GM12878 (cell line): ENCODE measurements at places on chromosomes 2 and 18.

DNA sequence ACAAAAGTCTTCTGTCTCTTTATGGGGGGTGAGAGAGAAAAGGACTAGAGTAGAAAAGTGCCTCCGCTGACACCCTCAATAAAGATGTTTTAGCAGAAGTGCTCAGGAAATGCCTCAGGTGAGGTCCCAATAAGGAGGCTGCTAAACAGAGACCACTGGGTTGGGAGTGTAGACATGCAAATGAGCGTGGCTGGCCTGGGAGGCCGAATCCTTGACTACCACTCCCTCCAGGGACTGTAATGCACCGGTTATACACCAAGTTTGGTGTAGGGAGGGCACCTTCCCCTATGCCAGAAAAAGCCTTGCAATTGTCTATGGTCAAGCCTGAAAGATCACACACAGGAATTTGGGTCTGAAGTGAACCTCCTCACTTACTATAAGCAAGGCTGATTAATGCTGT, 1.8 kb downstream of the TMX3 start:
- H3K36me3 ChIP-seq = peaks cover 22% of the 10 kb centered on the region
- peak overlapping the region; percentile 41 for H3K4me3 ChIP-seq
- H3K4me1 ChIP-seq = peaks cover 5% of the 10 kb centered on the region; the same call in 1 of the 2 replicates

GRCh38 chr2:176398243-176399073, 129.2 kb downstream of the MTX2 start:
- no peaks in the 10 kb centered on the region for H3K27me3 ChIP-seq
- H3K4me1 ChIP-seq = no peaks in the 10 kb centered on the region
- no peak for DNase-seq
- H3K27ac ChIP-seq = no peak overlapping the region
- no peaks in the 10 kb centered on the region for H3K36me3 ChIP-seq

- H3K4me1 ChIP-seq = no peaks in the 10 kb centered on the region
- no peak for DNase-seq
- no peak overlapping the region for H3K27ac ChIP-seq
- H3K36me3 ChIP-seq = no peaks in the 10 kb centered on the region
- H3K4me3 ChIP-seq = no peak overlapping the region
- H3K27me3 ChIP-seq = no peaks in the 10 kb centered on the region
Measured at GRCh38 chr18:31454066-31454708, 6.6 kb downstream of the DSG3 start.

DNA sequence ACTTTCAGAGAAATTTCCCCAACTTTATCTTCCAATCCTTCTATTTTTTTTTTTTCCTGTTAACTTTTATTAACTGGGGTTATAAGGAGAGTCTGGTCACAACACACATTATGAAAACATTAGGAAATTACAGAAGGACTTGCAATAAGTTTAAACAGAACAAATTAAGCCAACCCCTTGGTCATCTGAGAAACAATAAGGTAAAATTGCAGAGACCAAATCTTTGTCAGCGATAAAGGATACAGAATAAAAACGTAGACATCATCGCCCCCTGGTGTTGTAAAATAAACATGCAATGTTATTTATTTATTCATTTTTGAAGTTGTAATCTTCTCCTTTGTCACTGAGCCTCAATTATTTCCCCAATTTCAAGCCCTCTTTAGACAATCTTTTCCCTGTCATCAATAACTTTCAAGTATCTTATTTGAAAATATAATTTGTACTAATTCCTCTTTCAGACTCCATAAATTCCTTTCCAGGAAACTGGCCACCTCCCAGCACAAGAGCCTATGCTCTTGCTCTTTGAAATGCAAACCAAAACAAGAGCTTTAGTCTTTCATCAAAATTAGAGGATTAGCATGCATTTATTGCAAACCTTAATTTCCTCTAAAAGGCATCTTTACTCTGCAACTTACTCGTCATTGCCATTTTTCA, 19.5 kb downstream of the G6PC2 start:
- DNase-seq = no peak
- no peaks in the 10 kb centered on the region for H3K27me3 ChIP-seq
- no peaks in the 10 kb centered on the region for H3K4me1 ChIP-seq
- no peak overlapping the region for H3K4me3 ChIP-seq

GRCh38 chr2:207459990-207460757, 69.6 kb upstream of the CREB1 start:
- no peaks in the 10 kb centered on the region for H3K36me3 ChIP-seq
- no peaks in the 10 kb centered on the region for H3K27me3 ChIP-seq
- peak overlapping the region; percentile 21; the same call in 1 of the 2 replicates for H3K4me3 ChIP-seq
- H3K27ac ChIP-seq = peak overlapping the region; percentile 15; the same call in 1 of the 2 replicates

- no peaks in the 10 kb centered on the region for H3K36me3 ChIP-seq
- no peaks in the 10 kb centered on the region for H3K4me1 ChIP-seq
- H3K4me3 ChIP-seq = no peak overlapping the region
- no peaks in the 10 kb centered on the region for H3K27me3 ChIP-seq
Measured at GRCh38 chr2:78999406-78999805, 26.1 kb upstream of the REG3G start.

DNA sequence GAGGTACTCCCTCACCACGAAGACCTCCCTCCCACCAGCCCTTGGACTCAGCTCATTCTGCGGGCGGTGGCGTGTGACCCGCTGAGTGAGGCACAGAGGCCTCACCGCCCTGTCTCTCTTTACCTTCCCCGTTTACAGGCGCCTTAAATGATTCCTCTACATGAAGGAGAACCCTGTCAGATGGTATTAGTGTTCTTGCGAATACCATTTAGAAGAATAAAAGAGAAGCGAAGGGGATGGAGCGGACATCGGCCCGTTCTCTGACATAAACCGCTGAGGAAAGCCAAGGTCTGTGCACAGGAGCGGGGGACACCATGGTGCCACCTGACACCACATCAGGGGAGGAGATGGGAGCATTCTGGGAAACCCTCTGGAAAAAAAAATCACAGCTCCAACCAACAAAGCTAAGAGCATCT, 179.8 kb downstream of the HDAC4 start:
- no peaks in the 10 kb centered on the region; the same call in 1 of the 2 replicates for H3K4me1 ChIP-seq
- H3K27ac ChIP-seq = no peak overlapping the region
- no peak overlapping the region for H3K4me3 ChIP-seq
- no peaks in the 10 kb centered on the region for H3K27me3 ChIP-seq
- H3K36me3 ChIP-seq = no peaks in the 10 kb centered on the region

DNA sequence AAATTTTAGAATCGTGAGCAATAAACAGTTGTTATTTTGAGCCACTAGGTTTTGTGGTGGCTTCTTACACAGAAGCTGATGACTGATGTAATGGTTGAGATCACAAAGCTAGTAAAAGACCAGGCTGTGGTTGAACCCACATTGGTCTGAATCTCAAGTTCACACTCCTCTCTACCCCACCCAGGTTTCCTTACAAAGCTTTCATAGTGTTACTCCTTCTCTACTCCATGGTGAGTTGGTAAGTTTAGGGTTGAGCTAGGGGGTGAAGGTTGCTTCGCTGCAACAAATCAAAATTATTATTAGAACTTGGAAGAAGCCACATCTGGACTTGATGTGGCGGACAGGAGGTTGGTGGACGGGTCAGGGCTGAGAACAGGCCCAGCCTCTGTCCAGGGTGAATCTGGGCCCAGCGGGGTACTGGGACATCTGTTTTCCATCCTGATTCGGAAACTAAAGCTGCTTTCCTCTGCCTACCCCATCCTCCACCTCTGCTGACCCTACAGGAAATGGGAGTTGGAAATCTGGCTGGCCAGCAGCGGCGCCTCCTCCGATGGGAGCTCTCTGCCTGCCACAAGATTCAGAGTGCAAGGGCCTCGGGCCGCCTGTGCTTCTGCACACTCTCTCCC, 86.3 kb downstream of the ZFP36L2 start:
- no peaks in the 10 kb centered on the region for H3K36me3 ChIP-seq
- H3K4me1 ChIP-seq = peaks cover 24% of the 10 kb centered on the region
- no peak for DNase-seq
- no peaks in the 10 kb centered on the region for H3K27me3 ChIP-seq

GRCh38 chr2:102686479-102687439, 67.4 kb downstream of the SLC9A2 start:
- H3K4me3 ChIP-seq = no peak overlapping the region
- H3K36me3 ChIP-seq = no peaks in the 10 kb centered on the region
- no peak overlapping the region for H3K27ac ChIP-seq

- no peaks in the 10 kb centered on the region for H3K4me1 ChIP-seq
- DNase-seq = no peak
Measured at GRCh38 chr2:220263300-220263699, 635.9 kb downstream of the SLC4A3 start.

DNA sequence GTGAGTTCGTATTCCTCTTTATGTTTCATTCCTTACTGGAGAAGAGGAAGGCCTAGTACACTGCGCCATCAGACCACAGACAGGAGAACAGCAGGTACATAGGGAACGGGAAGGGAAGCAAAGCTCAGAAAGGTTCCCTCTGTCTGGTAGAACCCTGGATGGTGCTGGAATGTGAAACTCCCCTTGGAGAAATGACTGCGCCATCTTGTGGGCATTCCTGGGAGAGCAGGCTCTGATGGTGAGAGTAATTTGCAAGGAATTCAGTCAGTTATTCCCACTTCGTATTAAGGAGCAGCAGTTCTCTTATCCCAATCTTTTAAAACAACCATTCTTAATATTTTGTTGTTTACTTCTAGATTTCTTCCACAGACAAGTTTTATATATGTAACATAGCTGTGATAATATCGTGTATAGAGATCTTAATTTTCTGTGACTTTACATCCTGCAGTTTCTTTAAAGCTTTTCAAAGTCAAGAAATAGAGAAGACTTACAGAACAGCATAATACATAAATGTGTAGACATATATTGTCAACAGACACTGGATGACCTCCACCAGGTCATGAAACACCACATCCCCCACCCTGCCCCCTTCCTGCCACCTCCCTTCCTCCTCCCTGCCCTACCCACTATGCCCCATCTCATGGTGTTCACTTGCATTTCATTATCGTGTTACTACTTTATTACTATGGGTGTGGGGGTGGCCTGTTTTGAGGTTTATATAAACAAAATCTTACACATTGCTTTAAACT, 83.9 kb downstream of the ARHGEF4 start:
- H3K36me3 ChIP-seq = no peaks in the 10 kb centered on the region
- no peaks in the 10 kb centered on the region for H3K4me1 ChIP-seq
- H3K4me3 ChIP-seq = no peak overlapping the region
- DNase-seq = peak; percentile 3
- no peaks in the 10 kb centered on the region for H3K27me3 ChIP-seq
- H3K27ac ChIP-seq = no peak overlapping the region

GRCh38 chr2:118641711-118642110, 205.7 kb downstream of the EN1 start:
- no peak overlapping the region for H3K4me3 ChIP-seq
- no peaks in the 10 kb centered on the region for H3K36me3 ChIP-seq
- DNase-seq = no peak
- H3K4me1 ChIP-seq = no peaks in the 10 kb centered on the region

GRCh38 chr2:216770717-216771116, 75.4 kb upstream of the IGFBP5 start:
- H3K4me3 ChIP-seq = no peak overlapping the region
- H3K4me1 ChIP-seq = no peaks in the 10 kb centered on the region
- H3K27ac ChIP-seq = no peak overlapping the region
- no peak for DNase-seq

GRCh38 chr2:162067596-162067995, 6.4 kb downstream of the DPP4 start:
- peaks cover 15% of the 10 kb centered on the region for H3K4me1 ChIP-seq
- no peaks in the 10 kb centered on the region for H3K36me3 ChIP-seq
- H3K4me3 ChIP-seq = no peak overlapping the region
- H3K27ac ChIP-seq = no peak overlapping the region

DNA sequence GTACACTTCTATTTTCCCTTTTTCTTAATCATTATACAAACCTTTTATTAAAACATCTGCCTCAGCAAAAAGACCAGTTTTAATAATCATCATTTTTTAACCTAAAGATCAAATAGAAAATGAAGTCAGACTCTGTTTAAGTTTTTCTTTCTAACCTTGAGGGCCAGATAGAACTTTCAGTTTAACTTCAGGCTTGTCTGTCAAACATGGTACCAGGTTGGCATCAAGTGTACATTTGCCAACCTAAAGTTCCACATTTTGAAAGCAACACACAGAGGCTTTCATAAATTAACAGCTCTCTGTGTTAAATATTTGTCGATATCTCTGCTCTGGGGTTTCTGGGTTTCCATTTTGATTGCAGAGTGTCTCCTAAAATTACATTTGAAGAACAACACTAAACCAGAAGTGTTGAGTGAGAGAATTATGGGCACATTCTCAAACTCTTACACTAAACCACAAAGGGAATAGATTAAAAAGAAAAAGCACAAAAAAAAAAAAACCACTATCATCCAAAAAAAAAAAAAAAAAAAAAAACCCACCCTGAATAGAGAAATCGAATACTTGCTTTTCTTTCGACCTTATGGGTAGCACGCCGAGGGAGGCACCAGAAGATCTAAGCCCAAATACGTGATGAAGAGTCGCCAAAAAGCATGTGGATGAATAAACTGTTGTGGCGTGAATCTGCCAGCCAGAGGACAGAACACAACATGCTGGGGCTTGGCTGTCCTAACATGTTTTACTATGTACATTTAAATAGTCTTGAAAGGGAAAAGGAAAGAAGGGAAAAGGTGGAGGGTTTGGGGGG, 166.2 kb downstream of the TCF4 start:
- peaks cover 2% of the 10 kb centered on the region; the same call in 1 of the 2 replicates for H3K4me1 ChIP-seq
- no peak for DNase-seq
- peaks cover 2% of the 10 kb centered on the region for H3K27me3 ChIP-seq
- H3K36me3 ChIP-seq = no peaks in the 10 kb centered on the region

- H3K27me3 ChIP-seq = no peaks in the 10 kb centered on the region
- H3K27ac ChIP-seq = no peak overlapping the region
- no peaks in the 10 kb centered on the region for H3K4me1 ChIP-seq
- no peak for DNase-seq
- H3K36me3 ChIP-seq = no peaks in the 10 kb centered on the region
Measured at GRCh38 chr2:41989501-41990180, 58.2 kb upstream of the PKDCC start.

GRCh38 chr2:11904029-11904428, 157.6 kb downstream of the LPIN1 start:
- DNase-seq = no peak
- H3K4me3 ChIP-seq = no peak overlapping the region
- H3K36me3 ChIP-seq = peaks cover 34% of the 10 kb centered on the region
- H3K27me3 ChIP-seq = no peaks in the 10 kb centered on the region
- H3K27ac ChIP-seq = no peak overlapping the region

DNA sequence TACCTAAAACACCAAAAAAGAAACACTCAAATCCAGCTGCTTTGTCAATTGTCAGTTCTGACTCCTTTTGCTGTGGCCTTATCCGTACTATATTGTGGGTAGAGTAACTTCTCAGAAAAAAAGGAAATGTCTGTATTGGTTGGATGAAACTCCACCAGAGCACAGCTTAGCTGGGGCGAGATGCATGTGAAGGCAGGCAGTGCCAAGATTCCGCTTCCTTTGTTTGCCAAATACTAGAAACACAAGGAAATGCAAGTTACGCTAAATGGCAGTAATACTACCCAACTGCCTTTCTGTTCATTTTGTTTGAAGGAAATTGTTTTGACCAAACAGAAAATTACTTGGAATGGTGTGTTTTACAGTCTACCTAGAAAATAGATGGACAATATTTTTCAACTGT, 10.0 kb downstream of the KLF11 start:
- DNase-seq = no peak
- H3K4me3 ChIP-seq = no peak overlapping the region
- H3K4me1 ChIP-seq = no peaks in the 10 kb centered on the region
- no peak overlapping the region for H3K27ac ChIP-seq
- H3K36me3 ChIP-seq = no peaks in the 10 kb centered on the region

- DNase-seq = no peak
- no peak overlapping the region for H3K27ac ChIP-seq
- H3K27me3 ChIP-seq = no peaks in the 10 kb centered on the region
- no peaks in the 10 kb centered on the region for H3K36me3 ChIP-seq
- H3K4me3 ChIP-seq = no peak overlapping the region
Measured at GRCh38 chr2:98280376-98281102, 65.7 kb upstream of the CNGA3 start.

- H3K27me3 ChIP-seq = no peaks in the 10 kb centered on the region
- H3K27ac ChIP-seq = no peak overlapping the region
- no peak overlapping the region for H3K4me3 ChIP-seq
- peak; percentile 33 for DNase-seq
- H3K4me1 ChIP-seq = no peaks in the 10 kb centered on the region
Measured at GRCh38 chr2:226649871-226650660, 149.6 kb downstream of the IRS1 start.
